Cerebellum (tissue), 4 donors: ENCODE measurements at places on chromosomes 2 and 18.

- no peak for DNase-seq
Observed at GRCh38 chr2:144988591-144988990, 468.7 kb upstream of the ZEB2 start.

- DNase-seq = no peak
Observed at GRCh38 chr18:65735155-65735554, 15.7 kb upstream of the CDH7 start.

DNA sequence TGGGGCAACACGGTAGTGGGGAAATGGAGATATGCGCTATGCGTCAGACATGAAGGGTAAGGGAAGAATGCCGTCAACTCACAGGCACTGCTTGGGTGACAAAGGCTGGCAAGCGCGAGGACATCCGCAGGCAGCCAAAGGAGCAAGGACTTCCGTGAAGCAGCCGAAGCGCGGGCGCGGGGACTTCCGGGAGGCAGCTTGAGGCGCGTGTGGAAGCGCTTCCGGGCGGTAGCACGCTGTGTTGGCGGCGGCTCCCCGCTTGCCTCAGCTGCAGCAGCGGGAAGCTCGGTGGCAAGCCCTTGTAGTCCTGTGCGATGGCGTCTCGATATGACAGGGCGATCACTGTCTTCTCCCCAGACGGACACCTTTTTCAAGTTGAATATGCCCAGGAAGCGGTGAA lies at the start of gene PSMA8:
Gene PSMA8, plus strand, starts transcription at position 218 of the 400 bp plus-strand sequence. Its CDS starts 97 bp downstream, at position 315.
- DNase-seq = no peak

DNA sequence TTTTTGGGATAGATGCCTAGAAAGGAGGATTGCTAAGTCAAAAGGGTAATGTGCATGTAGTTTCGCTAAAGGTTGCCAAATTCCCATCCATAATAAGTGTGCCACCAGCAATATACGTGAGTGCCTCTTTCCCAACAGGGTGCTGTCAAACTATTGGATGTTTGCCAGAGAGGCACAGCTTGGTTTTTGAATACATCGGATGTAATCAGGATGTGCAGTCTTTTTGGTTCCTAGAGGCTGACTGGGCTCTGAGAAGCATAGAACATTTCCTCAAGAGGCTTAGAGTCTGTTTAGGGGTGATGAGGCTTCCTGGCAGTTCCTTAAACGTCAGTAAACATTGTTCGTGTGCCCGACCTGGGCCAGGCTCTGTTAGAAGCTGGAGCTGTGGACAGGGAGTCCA lies 28.0 kb downstream of the AGAP1 start:
- DNase-seq = peak; percentile 49

DNA sequence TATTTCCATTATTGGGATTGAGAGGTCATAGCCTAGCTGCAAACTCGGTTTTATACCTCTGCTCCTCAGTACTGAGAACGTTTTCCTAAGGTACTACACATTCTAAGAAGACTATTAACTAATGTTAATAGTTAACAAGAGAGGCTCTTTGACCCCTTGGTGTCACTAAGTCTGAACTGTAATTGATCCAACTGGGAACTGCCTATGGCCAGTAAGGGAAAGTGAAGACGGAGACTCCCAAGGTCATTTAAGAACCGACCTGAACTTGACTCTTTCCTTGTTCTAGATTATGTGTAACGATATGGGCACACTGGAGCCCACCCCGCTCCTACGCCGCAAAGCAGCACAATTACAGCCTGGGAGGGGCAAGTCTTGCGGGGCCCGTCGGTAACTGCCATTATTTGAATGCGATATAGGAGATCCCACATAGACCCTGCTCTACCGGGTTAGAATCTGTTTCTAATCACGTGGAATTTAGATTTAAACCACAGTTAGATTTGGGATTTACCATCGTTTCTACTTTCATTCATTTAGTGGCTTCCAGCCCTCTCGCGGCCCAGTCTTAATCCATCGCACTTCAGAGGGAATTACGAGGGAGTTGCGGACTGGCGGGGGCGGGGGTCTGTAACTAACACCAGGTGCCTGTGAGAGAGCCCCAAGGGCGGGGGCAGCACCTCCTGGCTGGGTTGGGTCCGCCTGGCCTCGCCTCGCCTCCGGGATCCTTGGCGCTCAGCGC lies 84.1 kb upstream of the EPB41L3 start:
- no peak for DNase-seq

- no peak for DNase-seq
Observed at GRCh38 chr2:40105593-40105992, 326.5 kb upstream of the THUMPD2 start.

- DNase-seq = no peak
Observed at GRCh38 chr2:143296089-143296488, 166.9 kb downstream of the ARHGAP15 start.

DNA sequence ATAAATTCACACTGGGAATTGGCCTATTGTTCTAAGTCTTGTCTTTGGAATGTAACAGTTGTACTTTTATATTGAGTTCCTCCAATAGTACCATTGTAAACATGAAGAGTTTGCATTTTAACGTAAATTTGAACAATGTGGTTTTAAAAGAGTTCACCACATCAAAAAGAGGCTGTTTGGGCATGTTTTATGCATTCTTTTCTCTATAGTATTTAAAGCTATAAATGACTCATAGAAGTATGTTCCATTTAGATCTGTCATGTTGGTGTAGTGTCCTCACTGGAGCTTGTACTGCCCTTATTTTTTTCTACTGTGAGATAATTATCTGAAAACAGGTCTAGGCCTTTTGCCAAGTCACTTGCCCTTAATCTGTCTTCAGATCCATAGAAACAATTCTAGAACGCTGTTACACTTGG lies 141.9 kb downstream of the RHBDD1 start:
- DNase-seq = peak; percentile 19

DNA sequence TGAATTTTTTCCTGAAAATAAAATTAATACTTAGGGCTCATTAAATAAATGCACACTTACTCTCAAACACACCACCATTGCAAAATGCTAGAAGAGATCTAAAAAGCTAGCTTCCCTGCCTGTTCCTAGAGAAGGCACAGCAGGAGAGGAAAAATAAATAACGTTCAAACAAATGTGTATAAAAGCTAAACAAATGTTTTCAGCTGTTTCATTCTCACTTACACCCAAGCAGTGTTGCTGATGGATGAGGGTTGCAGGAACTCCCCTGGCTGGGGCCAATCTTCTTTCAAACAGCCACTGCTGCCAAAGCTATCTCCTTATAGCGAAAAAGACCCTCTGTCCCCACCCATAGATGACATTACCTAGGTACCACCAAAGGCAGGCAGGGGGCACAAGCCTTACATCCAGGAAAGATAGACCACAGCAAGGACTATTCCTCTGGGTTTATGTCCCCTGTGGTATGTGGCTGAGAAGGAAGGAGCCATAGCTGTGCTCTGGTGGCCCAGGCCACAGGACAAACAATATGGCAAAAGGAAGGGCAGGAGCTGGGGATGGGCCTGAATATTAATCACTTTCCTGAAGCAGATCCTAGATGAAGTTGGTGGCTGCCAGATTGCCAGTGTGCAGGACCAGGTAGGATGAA lies 214.6 kb downstream of the TTC32 start:
- DNase-seq = no peak

DNA sequence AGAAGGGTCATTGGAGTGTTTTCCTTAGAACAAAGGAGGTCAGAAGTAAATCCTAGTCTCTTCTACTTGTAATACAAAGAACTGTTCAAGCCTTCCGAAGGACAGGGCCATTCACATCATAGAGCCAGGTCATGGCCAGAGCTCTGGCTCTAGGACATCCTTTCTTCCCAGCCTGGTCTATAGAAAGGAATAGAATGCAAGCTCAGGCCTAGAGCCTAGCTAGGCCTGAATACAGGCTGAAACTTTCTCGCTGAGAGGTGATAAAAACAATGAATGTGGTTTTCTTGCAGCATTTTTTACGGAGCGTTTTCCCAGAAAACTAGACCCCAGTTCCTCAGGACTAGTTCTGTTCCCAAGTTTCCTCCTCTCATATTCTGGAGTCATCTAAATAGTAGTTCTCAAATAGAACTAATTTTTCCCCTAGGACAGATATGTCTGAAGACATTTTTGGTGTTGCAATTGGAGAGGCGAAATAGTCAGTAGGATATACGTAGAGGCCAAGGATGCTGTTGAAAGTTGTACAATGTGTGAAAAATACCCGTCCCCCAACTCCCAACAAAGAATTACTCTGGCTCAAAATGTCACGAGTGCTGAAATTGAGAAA lies 6.8 kb downstream of the UGT1A6 start:
- DNase-seq = no peak

DNA sequence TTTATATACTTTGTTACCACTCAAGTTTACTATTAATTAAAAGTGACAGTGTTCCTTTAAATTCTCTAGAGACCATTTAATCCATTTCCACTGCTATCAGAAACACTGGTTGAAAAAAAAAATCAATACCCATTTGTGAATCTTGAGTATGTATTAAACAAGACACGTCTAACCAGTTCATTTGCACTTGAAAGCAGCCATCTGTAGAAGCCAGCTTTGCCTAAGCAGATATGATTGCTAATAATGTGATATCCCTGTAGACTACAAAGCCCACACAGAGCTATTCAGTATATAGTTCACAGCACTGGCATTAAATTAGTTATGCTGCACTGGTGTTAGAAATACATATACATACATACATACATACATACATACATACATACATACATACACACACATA lies 111.8 kb upstream of the SP3 start:
- no peak for DNase-seq

GRCh38 chr2:1625281-1626001 lies 118.9 kb downstream of the PXDN start:
- no peak for DNase-seq

DNA sequence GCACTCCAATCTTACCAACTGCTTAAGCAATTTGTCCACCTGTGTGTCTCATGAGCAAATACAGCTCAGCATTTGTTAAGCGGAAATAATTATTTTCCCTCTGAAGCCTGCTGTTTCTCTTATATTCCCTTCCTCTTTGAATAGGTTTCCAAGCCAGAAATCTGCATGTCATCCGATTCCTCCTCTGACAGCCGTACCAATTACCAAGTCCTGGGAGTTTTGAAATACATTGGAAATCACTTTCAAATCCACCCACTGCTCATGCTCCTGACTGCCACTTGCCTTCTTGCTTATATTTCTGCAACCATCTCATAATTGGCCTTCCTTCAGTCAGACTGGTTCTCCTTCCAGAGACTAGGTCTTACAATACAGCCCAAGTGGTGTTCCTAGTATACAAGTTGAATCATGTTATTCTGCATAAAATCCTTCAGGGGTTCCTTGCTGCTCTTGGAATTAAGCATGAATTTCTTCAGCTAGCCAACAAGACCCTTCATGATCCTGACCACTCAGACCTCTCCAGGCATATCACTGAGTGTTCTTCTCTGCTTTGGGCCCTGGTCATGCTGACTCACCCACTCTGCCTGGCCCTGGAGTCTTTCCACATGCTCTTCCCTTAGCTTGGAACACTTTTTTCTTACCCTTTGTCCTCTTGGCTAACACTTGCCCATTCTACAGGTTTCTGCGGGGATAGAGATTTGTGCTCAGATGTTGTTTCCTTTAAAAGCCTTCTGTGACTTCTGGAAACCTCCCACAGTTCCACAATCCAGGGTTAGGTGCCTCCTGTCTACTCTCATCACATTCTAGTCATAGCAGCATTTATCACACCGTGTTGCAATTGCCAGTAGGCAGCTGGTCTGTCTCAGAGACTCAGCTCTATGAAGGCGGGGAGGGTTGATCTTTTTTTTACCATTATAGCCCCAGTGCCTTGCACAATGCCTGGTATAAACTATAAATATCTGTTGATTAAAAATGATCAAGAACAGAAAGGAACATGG lies 157.6 kb downstream of the ARL6IP6 start:
- no peak for DNase-seq
